Progenitor cell of endocrine pancreas (in vitro differentiated cells): ENCODE measurements at places on chromosomes 5 and 9.

DNA sequence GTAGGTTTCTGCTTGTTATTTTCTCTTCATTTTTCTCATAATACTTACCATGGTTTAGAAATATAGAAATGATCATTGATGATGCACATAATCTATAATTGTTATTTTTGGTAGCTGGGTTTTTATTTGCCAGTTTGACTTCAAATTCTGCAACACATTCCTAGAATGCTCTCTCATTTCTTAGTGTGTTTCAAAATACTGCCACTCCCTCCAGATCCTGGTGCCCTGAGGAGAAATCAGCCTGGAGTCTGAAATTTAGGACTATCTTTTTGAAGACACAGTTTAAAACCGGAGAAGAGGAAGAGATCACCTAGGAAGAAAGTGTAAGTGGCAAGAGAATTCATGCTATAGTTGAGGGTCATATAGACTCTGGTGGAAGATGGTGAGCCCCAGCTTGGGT lies 57.5 kb downstream of the TAF11L14 start:
- DNase-seq = no peak

DNA sequence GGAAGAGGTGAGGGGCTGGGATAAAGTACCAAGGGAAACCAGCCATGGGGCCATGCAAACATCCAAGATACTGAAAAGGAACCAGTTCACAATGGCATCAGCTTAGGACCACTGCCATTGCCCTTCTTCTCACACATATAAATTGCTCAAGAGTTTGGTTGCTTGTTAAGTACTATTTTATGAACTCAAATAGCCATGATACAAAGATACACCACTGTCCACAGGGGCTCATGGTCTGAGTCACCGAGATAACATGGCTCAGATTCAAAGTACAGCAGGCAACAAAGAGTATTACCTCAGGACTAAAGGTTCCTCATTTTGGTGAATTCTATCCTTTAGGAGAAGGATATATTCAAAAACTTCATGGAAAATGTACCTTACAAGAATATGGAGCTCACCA lies 55.6 kb downstream of the FANCC start:
- no peak for DNase-seq

GRCh38 chr9:80074439-80074838 lies 502.7 kb downstream of the TLE4 start:
- DNase-seq = no peak

DNA sequence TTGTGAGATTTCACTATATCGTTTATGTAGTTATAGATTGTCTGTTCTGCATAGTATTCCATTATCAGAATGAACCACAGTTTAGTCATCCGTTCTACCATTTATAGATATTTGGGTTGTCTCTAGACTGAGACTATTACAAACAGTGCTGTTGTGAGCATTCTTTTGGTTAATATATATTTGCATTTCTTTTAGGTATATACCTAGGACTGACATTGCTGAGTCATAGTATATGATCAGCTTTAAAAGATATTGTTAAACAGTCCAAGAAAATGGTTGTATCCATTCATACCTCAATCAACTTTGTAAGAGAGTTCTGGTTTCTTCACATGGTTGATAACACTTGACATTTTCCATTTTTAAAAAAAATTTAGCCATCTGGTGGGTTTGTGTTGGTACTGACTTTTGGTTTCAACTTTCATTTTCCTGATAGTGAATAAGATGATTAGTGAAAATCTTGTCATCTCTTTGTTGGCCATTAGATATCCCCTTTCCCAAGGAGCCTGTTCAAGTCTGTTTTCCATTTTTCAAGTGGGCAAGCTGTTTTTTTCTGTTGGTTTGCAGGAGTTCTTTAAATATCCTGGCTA lies 22.9 kb upstream of the ADAM19 start:
- no peak for DNase-seq

GRCh38 chr5:1380910-1381309 lies 36.0 kb upstream of the CLPTM1L start:
- DNase-seq = no peak
